Posterior cingulate gyrus (tissue), 11 donors: ENCODE measurements at places on chromosomes 2 and 18.

- no peak for DNase-seq
Measured at GRCh38 chr2:159892990-159893810, 95.2 kb upstream of the CD302 start.

DNA sequence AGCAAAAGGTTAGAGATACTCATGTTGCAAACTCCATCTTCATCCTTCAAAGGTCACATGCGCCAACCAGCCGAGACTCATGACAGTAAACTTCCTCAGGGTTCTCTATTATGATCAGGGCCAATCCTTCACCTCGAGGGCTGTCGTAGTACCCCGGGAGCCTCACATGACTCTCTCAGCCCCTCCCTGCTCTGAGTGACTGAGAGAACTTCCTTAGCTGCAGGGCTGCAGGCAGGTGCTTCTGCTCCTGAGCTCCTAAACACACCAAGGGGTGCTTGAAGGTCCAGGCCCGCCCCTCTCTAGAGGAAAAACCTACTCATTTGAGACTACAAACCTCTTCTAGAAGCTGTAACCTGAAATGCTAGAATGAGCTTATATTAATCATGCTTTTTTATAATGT, 48.2 kb downstream of the LONRF2 start:
- no peak for DNase-seq

DNA sequence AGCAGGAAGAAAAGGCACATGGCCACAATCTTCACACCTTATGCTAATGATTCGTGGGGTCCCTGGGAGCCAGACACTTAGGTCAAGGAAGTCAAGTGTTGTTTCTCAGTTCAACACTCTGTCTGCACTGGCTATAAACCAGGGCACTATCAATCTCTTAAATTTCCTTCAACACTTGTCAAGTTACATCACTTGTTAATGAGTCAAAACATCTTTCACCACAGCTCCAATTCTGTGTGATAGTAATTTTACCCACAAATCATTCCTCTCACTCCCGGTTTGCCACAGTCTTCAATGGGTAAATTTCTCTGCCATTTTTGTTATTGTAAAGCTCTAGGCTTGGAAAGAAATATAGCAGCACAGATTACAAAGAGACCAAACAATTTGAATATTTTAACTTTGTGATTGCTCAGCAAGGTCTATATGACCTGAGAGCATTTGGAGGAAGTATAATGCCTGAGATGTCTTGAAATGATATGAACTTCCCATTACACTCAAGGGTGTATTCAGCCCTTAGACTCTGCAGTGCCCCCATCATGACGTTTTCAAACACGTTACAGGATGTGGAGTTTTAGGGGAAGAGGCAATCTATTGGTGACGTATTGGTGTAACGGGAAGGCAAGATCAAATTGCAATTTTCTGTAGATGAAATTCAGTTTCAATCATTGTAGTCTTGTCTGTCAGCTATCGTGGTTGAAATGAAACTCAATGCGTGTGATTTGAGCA, 78.7 kb downstream of the ICOS start:
- no peak for DNase-seq

GRCh38 chr2:2507417-2507997, 176.4 kb upstream of the MYT1L start:
- DNase-seq, result peak; percentile 92

DNA sequence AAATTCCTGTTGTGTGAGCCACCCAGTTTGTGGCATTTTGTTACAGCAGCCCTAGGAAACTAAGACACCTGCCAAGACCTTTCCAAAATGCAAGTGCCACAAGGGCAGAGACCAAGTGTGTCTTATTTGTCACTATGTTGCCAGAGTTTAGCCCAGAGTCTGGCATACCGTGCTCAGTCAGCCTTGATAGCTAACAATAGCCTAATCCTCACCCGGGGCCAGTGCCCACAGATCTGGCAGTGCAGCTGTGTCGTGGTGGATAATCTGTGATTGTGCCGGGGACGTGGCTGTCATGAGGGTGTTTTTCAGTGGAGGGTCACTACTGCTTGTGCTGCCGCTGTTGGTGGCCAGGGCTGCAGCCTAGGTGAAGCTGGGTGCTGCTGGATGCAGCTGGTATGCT, 53.5 kb downstream of the MEP1B start:
- no peak for DNase-seq

- DNase-seq, result no peak
Measured at GRCh38 chr2:173195100-173195499, 119.5 kb downstream of the MAP3K20 start.

- no peak for DNase-seq
Measured at GRCh38 chr2:36140391-36140790, 215.2 kb upstream of the CRIM1 start.

GRCh38 chr2:63893163-63893562, 51.5 kb downstream of the UGP2 start:
- no peak for DNase-seq

DNA sequence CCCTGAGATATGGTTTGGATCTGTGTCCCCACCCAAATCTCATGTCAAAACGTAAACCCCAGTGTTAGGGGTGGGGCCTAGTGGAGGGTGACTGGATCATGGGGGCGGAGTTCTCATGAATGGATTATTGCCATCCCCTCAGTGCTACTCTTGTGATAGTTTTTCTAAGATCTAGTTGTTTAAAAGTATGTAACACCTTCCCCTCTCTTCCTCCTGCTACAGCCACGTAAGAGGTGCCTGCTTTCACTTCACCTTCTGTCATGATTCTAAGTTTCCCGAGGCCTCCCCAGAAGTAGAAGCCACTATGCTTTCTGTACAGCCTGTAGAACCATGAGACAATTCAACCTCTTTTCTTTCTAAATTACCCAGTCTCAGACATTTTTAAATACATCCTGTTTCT, 16.9 kb downstream of the PUM2 start:
- DNase-seq, result no peak

DNA sequence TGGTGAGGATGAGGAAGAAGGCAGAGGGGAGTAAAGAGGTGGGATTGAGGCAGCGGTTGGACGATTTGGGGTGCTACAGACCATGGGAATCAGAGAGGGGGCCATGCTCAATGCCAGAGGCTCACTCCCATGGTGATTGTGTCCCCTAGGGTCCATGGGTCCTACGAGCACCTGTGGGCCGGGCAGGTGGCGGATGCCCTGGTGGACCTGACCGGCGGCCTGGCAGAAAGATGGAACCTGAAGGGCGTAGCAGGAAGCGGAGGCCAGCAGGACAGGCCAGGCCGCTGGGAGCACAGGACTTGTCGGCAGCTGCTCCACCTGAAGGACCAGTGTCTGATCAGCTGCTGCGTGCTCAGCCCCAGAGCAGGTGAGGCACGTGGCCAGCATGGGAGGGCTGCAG, 5.2 kb downstream of the CAPN10 start:
- DNase-seq, result peak; percentile 62

DNA sequence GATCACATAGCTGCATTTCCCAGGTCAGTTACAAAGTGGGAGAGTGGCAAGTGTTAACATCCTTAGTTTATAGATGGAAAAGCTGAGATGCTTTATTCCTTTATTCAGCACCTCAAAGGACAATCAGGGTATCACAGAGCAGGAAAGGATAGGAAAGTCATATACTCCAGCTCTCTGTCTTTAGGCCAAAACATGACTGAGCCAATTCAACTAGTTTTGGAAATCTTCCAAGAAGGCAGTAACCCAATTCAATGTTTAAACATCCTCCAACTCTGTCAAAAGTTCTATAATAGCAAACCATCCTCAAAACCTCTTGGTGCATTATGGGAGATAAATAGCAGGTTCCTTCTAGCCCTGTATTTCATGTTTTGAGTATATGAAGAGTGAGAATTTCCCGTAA, 25.2 kb downstream of the CASP8 start:
- no peak for DNase-seq

GRCh38 chr18:31723639-31723989, 37.1 kb downstream of the SLC25A52 start:
- DNase-seq, result no peak

DNA sequence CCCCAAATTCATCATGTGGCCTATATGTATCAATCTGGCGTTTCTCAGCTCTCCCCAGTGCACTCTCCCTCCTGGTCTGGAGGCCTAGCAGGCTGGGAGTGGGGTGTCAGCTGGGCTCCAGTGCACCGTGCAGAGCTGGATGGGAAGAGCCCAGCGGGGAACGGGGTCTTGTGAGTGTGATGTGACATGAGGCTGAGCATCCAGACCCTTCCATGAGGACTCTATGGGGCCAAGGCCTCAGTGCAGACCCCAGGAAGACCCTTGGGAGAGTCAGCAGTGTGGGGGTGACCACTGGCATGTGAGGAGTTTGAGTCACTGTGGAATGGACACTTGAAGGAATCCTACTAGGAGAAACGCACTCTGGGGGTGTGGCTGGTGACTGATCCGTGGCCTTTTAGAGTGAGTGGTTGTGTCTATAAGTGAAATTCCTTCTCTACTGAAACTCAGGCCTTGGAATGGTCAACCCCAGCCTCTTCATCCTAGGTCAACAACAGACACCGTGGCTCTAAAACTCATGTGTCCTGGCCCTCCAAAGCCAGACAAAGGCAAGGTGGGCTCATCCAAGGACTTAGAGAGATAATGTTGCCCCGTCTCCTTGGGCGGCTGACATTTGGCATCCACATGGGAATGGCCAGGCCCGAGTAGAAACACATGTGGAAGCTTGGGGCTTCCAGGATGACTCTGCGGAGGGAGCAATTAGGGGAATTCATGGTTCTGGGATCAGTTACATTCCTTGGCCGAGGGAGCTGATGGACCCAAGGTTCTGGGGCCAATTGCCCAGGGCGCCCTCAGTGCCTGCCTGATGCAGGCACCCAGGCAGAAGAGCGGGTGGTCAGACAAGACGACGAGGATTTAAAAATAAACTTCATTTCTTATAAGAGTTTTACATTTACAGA, 156.0 kb upstream of the TWIST2 start:
- DNase-seq, result no peak

GRCh38 chr18:43642727-43643330, 365.5 kb upstream of the SYT4 start:
- no peak for DNase-seq

- no peak for DNase-seq
Measured at GRCh38 chr2:142973822-142974207, 96.4 kb downstream of the KYNU start.

GRCh38 chr2:71060871-71061270, 7.6 kb upstream of the NAGK start:
- peak; percentile 58 for DNase-seq

DNA sequence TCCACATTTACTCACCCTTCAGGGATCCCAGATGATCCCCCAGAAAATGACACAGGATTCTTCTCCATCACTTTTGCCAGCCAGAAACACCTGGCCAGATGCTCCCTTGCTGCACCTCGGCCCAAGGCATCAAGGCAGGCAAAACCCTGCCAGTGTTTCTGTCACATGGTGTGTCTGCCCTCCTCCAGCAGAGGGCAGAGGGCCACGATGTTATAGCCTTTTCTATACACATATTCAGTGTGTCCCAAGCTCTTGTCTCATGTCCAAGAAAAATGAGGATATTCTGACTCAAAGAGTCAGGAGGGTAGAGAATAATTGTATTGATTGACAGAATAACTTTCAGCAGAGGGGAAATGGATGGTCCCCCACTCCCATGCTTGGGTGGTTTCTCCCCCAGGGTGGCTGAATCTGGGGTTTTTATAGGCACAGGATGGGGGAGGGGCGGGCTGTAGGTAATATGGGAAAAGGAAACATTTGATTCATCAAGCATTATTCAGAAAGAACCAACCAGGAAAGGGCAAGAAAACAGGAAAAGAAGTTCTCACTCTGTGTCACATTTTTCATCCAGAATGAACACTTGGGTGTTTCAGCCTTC, 933.9 kb downstream of the TRIB2 start:
- no peak for DNase-seq

DNA sequence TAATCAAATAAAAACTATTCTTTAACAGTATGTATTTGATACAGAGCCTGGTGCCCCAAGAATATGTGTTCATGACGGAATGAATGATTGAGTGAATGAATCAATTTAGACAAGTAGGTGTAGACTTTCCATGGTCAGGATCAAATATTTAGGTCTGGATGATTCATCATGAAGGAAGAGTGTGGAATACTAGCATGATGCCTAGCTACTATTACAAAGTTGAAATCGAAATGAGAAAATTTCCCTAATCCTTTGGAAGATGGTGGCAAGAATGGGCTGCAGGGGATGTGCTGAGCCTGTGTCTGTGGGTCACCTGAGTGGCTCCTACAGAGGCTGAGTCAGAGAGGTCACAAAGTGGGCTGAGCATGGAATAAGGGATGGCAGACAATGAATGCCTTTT, 3.1 kb upstream of the MALT1 start:
- no peak for DNase-seq

DNA sequence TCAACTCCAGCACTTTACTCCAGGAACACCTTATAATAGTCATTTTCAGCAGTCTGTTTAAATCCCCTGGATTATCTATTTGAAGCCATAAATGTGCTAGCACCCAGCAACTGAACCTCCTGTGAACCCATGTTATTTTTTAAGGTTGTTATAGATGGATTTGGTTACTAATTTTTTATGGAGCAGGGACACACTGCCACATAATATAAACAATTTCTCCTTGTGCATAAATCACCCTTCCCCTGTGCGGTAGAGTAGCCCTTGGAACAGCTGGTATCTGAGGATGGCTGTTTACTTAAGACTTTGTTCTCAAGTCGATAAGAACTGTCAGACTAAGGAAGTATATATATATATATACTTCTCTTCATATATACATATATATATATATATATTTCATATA, 367.4 kb downstream of the EPHA4 start:
- DNase-seq, result no peak

GRCh38 chr2:180540761-180541160, 439.6 kb upstream of the UBE2E3 start:
- no peak for DNase-seq

DNA sequence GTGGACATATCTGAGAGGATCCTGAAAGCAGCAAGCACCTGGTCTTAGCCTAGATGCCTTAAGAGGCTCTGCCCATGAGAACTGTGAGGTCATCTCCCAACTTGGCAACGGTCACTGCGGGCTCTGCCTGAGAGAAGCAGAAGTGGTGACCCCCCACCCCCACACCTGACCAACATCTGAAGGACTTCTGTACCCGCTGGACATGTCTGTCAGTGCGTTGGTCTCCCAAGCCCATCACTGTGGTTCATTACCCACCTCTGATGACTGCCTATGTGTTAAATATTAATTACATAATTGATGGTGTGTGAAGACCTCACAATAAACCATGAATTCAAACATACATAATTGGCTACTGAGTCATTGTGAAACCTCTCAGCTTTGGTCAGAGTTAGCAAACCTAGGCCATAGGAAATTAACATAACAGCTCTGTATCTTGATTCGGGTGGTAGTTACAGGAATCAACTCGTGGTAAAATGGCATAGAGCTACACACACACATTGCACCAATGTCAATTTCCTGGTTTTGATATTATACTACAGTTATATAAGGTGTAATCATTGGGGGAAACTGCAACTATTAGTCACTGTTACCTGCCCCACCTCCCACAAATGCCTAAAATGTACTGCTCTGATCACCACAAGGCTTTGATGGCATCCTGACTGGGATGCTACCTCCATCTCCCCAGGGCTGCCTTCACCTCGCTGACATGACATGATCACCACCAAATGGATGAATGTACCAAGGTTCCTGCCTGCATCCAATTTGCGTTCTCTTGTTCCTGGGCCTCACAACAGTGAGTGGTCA, 4.3 kb upstream of the GALNT1 start:
- no peak for DNase-seq
